MG63 (cell line): ENCODE measurements at places on chromosomes 1 and 21. TPM values are rescaled to one million over a fixed set of nuclear protein-coding genes. Genes with fewer than 3 reads are reported as not detected.

Gene MROH7
- total RNA-seq: not detected in 2 replicates

Gene HPCAL4
- not detected in 2 replicates for total RNA-seq

Gene LRRIQ3
- total RNA-seq: 0.12 and 0.16 TPM in 2 replicates

Gene TARDBP
- total RNA-seq: 26.0 and 53.3 TPM in 2 replicates

Gene WLS
- total RNA-seq: 25.4 and 32.4 TPM in 2 replicates

Gene RCAN1
- 23.7 and 37.2 TPM in 2 replicates for total RNA-seq

Gene SH2D2A
- total RNA-seq: not detected in 2 replicates

DNA sequence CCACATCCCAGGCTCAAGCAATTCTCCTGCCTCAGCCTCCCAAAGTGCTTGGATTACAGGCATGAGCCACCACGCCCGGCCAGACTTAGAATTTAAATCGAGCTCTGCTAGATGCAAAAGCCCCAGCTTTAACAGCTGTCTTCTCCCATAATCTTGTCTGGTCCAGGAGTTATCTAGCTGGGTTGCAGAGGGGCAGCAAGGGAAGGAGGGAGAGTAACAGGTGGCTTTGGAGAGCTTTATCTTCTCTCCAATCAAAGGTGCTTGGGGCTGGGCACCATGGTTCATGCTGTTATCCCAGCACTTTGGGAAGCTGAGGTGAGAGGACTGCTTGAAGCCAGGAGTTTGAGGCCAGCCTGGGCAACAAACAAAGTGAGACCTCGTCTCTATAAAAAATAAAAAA lies 3.9 kb downstream of the RHBG start:
- no peak for DNase-seq

DNA sequence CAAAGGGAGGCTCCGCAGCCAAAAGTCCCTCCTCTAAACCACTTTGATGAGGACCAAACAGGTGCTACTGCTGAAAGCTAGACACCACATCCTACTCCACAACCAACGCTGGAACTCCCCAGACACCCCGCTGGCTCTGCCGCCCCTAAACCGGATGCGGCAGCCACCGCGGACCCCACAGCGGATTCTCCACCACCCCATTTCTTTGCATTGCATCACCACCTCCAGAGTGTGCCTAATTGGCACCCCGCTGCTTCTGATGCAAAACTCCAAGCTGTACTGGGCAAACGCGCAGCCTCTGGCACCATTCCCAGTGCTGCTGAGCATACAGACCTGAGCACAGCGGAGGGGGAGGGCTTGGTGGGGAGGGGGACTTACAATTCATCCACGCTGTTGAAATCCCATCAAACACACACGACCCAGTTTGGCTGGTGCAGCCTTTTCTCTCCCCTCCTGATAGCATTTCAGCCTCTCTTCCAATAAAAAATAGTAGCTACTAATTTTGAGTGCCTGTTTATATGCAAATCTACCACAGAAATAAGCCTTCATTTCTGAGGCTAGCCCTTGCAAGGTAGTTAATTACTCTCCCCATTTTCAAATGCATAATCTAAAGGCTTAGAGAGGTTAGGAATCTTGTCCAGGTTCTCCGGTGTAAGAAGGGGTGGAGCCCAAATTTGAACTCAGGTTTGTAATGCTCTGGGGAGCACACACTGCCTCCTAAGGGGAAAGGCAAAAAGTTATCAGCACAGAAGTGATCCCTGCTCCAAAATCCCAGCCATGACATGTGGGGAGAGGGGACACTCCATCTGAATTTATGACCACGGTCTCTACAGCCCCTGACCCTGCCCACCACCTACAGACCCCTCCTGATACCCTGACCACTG lies 12.2 kb upstream of the RGS16 start:
- peak; percentile 87 for DNase-seq

- no peak for DNase-seq
Measured at GRCh38 chr1:2564815-2565374, 8.7 kb downstream of the TNFRSF14 start.

- no peak for DNase-seq
Measured at GRCh38 chr1:226041419-226041818, 21.1 kb upstream of the H3-3A start.

GRCh38 chr1:198908995-198909394 lies 270.2 kb downstream of the PTPRC start:
- DNase-seq: no peak

GRCh38 chr21:45335151-45335760 lies 47.6 kb upstream of the POFUT2 start:
- DNase-seq: no peak

GRCh38 chr21:16088056-16088455 lies 358.3 kb downstream of the USP25 start:
- no peak for DNase-seq

DNA sequence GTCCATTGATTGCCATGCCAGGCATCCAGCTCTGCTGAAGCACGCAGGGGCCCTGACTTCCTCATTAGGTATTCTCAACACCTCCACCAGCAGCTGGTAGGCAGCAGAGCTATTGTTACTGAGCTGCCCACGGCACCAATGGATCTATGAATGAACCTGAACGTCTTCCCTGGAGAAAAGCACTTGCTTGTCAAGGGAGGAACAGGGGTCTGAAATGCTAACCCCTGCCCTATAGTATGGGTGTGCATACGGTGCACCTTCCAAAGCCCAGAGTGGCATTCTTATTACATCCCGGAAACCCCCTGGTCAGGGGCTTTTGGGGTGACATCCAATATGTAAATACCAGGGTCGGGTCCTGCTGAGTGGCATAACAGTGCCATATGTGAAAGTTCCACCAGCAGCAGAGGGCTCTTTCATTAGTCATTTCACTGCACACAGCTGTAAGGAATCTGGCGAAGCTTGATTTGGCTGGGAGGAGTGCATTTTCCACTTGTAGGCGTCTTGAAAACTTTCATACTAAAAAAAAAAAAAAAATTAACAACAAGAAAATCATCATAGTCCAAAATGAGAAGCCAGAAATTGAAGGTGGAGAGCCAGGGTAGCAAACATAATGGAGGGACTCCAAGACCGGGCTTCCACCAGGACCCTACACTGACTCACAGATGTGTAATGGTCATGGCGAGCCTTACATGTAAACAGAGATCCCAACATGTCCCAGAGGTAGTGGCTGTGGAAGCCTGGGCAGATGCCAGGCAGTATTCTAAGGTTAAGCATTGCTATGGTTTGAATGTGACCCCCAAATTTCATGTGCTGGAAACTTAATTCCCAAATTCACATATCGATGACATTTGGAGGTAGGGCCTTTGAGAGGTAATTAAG lies 58.8 kb upstream of the PRDX6 start:
- DNase-seq: no peak

DNA sequence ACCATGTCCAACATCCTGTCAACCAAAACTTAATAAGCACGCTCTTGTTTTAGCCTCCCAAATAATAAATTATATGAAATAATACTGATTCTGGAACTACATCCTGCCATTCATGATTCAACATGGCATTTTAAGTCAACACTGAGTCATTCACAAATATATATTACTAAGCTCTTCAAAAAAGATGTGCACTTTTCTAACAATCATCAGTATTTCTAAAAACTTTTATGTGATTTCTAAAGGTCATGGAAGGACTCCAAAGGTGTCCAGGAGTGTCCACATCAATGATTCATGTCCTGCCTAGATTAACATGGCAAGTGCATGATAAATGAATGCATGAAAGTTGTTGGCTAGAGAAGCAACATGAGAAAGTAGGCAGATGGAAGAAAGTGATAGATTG lies 51.6 kb downstream of the NEGR1 start:
- no peak for DNase-seq

- no peak for DNase-seq
Measured at GRCh38 chr1:215887627-215888026, 320.5 kb downstream of the KCTD3 start.

DNA sequence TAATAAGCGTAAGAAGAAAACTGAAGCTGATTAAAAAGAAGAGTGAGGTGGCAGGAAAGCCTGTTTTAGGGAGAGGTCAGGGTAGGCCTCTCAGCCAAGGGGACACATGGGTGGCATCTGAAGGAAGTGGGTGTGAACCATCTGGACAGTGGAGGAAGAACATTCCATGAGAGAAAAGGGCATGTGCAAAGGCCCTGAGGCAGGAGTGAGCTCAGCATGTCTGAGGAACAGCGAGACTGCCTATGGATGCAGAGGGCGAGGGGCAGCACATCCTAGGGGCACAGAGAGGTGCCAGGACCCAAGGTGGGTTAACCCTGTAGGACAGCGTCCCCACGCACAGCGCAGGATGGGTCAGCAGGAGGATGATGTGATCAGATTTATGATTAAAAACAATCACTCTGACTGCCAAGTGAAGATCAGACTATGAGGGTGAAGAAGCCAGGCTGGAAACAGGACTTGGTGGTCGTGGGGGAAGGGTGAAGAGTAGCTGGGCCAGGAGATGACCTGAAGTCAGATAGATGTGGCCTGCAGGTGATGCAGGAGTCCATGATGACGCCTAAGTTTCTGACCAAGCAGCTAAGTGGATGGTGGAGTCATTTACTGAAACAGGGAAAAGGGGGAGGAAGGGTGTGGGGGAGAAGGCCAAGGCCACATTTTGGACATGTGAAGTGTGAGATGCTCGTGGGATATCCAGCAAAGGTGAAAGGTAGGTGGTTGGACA lies 37.9 kb downstream of the PABPC4 start:
- DNase-seq: no peak

DNA sequence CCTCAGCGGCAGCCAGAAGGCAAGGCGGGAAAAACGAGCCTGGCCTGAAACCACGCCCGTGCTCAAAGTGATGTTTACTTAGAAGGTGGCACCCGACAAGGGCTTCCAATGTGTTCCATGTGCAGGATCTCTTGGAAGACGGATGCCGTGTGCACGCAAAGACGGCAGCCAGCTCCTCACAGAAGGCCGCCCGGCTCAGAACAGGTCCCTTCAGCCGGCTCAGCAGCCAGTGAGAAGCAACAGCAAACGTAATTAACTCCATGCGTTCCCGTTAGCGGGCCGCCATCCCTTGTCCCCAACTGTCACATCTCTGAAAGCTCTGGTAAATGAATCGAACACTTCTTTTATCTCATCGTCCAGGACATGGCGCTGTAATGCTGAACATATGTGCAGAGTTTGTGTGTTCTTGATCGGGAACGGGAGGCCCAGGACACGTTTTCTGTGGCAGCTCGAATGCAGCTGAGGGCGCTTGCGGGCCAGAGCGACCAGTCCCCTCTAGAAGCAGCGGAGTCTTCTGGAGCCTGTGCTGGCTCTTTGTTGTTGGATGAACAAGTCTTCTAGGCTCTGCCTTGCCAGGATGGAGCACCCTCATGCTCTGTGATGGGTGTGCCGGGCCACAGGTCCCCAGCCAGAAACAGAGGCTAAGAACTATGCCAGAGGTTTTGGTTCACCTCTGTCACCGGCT lies 94.6 kb upstream of the ARHGEF16 start:
- DNase-seq: no peak

DNA sequence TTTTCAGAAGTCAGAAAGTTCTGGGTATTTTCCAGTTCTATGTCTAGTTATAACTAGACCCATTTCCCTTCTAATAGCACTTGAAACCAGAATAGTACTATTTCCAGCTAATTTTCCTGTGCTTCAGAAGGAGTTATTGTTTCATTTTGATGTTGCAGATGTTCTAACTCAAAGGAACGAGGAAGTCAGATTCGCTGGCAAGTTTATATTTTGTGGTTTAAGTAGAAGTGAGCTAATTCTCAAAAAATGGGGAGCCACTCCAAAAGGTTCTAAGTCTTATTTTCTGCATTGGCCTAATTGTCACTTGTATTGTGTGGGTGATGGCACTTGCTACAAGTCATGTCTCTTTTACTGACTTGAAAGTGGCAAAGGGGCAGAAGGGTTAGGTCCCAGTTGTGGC lies 18.1 kb downstream of the CCDC185 start:
- DNase-seq: no peak

DNA sequence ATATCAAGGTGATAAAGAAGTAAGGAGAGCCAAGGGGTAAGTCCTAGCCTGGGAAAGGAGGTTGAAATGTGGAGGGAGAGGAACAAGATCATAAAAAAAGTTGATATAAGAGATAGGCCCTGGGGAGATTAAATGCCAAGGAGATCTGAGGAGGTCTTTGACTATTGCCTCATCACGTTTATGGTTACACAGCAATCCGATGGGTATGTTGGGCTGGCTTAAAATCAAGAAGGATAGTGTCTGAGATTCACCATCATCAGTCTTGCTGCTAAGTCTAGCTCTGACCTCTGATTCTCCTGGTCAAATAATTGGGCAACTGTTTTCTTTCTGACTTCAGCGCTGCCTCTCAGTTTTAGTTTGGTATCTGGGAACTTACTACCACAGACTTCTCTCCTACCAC lies 416.3 kb downstream of the GPATCH2 start:
- no peak for DNase-seq

DNA sequence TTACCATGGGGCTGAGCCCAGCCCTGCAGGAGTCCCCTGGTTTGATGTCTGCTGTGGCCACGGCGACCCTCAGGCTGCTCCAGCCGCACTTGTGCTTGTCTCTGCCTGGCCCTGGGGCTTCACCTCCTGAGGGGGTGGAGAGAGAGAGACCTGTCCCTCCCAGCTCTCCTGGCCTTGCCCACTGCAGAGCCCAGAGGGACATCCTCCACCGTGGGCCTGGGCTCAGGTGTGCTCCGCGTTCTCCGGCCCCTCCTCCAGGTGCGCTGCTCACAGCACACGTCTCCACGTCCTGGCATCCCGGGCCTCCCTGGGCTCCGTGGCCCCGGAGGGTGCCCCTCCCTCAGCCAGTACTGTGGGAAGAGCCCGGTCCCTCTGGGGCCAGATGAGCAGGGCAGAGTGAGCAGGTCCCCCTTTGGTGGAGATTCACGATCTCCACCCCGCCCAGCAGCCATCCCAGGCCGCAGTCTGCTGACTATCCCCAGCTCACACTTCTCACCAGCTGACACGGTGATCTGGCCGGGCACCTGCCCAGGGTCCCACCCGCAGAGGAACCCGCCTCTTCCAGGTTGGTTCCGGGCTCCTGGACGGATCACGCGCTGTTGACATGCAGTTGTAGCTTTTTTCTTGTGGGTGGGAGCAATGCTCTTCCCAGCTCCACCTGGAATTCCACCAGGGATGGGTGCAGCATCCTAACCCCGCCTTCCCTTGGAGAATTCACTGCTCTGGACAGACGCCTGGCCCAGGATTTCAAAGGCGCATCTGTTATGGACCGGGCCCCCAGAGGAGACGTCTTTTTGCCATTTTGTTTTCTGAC lies 41.8 kb upstream of the POFUT2 start:
- DNase-seq: no peak

- DNase-seq: no peak
Measured at GRCh38 chr21:40882192-40882915, 35.4 kb upstream of the DSCAM start.

DNA sequence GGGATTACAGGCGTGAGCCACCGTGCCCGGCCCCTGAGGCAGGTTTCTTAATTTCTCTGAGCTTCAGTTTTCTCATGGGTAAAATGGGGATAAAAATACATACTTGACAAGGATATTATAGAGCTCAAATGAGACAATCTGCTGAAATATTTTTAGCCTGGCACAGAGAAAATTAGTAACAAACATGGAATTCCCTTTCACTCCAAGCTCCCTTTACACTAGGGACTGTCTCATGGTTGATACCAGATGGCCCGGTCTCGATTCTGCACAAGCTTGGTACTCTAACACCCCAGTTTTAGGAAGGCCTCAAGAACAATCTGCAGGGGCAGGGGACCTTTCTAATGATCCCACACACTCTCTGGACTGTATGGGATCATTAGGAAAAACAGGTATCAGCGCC lies 671.7 kb downstream of the SMYD3 start:
- DNase-seq: no peak

GRCh38 chr1:246583056-246583440 lies 16.8 kb downstream of the CNST start:
- no peak for DNase-seq
